ENCODE measurements at places on chromosomes 12 and 14.
A peak's percentile ranks its signal among the peaks of the same experiment; 100 is the strongest.

- no peak for DNase-seq
These were observed 396.0 kb upstream of the PRICKLE1 start for GRCh38 chr12:42985506-42985905.

- no peak for DNase-seq
These were observed 24.6 kb downstream of the DICER1 start for GRCh38 chr14:95132760-95133159.

- DNase-seq: no peak
These were observed 20.8 kb downstream of the STX2 start for GRCh38 chr12:130818272-130818634.

GRCh38 chr12:90899456-90900182 lies 55.4 kb downstream of the CCER1 start:
- no peak for DNase-seq

DNA sequence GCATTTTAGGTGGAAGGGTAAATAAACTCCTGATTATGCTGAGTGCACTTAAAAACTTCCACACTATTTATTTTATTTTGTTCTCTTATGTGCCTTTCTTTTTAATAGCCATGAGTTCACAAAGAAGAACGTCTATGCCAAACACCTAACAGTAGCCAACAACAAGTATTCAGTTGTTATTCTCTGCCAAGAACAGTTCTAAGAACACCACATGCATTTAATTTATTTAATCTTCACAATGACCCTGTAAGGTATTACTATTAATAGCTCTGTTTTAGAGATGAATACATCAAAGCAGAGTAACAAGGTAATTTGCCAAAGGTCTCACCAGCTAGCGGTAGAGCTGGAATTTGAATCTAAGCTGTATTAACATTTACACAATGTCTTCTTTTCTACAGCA lies 240.1 kb downstream of the ALG10B start:
- no peak for DNase-seq

DNA sequence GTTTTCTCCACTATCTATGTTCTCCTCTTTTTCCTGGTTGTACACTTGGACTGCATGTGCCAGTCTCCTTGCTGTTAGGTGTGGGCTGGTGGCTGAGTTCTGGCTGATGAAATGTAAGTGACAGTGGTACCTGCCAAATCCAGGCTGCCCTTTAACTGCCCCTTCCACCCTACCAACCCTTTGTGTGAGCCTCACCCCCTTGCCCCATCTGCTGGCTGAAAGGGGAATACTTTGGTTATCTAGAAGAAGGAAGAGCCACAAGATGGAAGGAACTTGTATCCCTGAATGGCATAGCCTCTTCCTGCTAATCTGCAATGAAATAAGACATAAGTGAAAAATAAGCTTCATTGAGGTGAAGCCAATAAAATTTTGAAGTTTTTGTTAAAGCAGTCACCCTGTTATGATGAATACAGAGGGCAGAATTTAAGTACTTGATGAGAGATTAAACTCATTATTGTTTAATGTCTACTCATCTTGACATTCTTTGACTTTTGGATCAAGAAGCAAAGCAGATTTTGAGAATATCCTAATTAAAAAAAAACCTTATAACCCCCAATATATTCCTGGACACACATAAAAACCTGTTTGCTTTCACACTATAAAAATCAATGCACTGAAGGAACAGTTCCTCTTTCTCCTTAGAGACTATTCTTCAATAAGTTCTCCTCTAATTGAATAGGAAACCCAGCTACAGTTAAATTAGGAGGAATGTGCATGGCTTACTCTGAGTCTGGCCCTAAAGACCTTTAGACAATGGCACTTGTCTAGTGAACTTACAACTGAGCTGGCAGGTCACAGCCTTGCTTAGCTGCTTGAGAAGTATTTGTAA lies 262.6 kb upstream of the BTG1 start:
- peak; percentile 64 for DNase-seq

GRCh38 chr12:45189766-45190403 lies 26.0 kb upstream of the ANO6 start:
- DNase-seq: no peak

All from stimulated activated CD4-positive, alpha-beta T cell treated with anti-CD3 and anti-CD28 coated beads, Interleukin-1b, Interleukin-23, amount 100 ng/mL, for 48 hours (primary cell).